ENCODE measurements at places on chromosomes 3 and 15.

DNA sequence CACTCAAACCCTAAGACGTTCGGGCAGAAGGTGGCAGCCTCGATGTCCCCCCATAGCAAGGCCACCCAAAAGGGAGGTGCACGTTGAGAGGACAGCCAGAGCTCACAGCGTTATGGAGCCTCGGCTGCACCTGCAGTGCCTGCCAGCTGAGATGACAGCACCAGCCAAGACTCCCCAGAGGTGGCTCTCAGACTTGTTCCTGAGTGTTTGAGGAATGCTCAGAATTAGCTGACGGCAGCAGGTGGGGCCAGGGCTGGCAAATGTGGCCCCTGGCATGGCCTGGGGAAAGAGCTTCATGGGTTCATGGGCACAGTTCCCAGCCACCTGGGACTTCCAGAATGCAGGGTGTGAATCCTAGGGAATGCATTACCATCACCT is 177.8 kb downstream of the KLF13 start:
- no peak for DNase-seq

- DNase-seq = peak; percentile 10
Observed at GRCh38 chr3:114108137-114108536, 51.6 kb downstream of the QTRT2 start.

- no peak for DNase-seq
Observed at GRCh38 chr3:120741837-120742197, 499 bp downstream of the RABL3 start.

DNA sequence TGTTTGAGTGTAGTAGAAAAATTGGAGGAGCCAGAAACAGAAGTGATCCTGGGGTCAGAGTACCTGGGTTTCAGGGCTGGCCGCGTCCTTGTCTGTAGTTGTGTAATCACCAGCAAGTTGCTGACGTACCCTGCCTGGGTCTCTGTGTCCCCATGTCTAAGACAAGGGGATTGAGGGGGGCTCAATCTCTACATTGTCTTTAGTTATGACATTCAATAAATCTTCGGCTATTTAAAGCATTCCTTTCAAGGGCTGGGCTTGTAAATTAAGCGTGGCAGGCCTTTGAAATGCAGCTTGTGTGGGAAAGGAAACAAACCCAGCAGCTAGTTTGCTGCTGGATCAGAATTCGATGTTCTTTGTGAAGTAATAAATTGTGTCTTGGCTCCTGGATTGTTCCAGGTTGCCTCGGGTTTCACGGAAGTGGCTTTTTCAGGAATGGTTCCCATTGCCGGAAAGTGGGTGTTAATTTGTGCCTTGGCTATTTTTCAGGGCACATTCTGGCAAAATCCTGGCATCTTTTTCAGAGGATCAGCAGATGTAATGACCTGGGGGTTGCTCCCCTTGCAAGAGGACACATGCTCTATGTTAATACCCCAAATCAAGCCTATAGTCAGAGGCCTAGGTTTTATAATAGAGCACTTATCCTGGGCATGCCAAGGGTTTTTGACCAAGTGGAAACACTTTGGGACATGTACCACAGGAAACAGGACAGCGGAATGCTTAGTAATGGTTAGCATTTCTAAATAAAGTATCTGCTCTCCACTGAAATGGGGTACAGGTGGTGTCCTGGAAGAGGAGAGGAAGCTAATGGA is 294.8 kb upstream of the NR2E3 start:
- no peak for DNase-seq

- no peak for DNase-seq
Observed at GRCh38 chr3:146133441-146133840, 27.5 kb downstream of the PLOD2 start.

- no peak for DNase-seq
Observed at GRCh38 chr3:188807006-188807405, 364.8 kb upstream of the TPRG1 start.
